Fibroblast of upper back skin (primary cell): ENCODE measurements at places on chromosomes 7 and 10.
A peak's percentile ranks its signal among the peaks of the same experiment; 100 is the strongest.

- no peak for DNase-seq
Measured at GRCh38 chr7:69953136-69954067, 355.1 kb downstream of the AUTS2 start.

DNA sequence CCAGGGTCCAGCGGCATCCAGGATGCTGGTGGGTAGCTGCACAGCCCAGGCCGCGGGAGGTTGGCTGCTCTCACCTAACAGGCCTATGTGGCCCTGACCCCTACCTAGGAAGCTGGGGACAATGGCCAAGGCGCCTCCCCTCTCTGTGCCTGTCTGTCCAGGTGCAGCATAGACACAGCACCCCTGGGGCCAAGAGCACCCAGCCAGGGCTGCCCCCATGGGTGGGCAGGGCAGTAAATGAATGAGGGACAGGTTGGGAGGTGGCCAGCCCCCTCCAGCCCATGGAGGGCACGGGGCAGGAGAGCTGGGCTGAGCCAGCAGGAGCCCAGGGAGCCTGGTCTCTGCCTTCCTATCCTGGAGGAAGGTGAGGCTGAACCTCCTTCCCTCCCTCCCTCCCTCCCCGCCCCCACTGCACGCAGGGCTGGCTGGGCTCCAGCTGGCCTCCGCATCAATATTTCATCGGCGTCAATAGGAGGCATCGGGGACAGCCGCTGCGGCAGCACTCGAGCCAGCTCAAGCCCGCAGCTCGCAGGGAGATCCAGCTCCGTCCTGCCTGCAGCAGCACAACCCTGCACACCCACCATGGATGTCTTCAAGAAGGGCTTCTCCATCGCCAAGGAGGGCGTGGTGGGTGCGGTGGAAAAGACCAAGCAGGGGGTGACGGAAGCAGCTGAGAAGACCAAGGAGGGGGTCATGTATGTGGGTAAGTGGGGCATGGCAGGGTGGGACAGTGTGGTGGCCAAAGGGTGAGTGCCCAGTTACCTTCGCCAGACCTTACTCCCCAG lies at the start of gene SNCG:
Gene SNCG (plus strand): TSS at position 484 of the 785 bp plus-strand sequence. CDS start 99 bp downstream, at position 583.
- no peak for DNase-seq

GRCh38 chr10:124935946-124936345 lies 6.0 kb upstream of the ZRANB1 start:
- DNase-seq = no peak

DNA sequence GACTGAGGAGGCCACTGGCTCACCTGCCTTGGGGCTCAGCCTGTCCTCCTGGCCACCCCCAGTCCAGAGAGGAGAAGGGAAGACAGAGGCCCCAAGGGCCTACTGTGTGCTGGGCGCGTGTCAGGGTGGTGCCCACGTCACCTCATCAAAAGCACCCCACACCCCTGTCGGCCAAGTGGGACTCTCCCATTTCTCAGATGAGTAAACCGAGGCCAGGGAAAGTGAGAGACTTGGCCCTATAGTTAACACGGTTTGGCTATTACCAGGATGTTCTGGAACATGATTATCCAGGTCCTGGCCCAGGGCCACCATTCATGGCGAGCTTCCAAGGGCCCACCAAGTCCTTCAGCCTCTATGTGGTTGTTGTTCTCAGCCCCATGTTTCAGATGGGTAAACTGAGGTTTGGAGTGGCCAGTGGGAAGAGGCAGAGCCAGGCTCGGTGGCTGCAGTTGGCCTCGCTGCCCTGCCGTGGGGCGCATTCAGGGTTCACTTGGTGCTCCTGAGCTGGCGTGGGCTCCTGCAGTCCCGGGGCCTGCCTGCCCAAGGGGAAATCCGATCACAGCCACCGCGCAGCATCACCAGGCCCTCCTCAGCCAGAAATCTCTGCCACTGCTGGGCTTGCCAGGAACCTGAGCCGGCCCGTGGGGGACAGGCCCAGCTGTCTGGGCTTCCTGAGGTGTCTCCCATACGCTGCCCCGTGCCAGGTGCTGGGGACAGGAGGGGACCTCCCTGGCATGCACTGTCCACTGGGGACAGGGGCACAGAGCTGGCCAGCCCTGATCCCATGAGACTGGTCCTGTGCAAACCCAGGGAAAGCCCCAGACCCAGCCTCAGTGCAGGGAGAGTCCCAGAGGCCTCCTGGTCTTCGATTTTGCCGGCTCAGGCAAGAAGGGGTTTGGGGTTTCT lies 117.7 kb upstream of the TNRC18 start:
- DNase-seq = no peak

DNA sequence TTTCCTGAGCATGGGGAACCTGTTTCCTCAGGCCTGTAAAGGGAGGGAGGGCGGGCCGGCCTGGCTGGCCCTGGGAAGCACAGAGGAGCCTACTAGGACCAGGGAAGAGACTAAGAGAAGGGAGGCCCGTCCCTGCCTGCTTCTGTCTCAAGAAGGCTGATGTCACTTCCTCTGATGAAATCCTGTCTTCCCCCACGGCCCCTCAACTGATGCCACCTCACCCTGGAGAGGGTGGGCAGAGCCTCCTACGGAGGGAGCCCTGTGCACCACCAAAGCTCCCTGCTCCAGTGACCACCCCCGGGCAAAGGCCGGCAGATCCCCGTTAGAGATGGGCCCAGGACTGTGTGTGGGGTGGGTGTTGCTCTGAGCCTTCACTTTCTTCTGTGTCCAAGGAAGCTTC lies 1.0 kb upstream of the PILRA start:
- DNase-seq = peak; percentile 39

DNA sequence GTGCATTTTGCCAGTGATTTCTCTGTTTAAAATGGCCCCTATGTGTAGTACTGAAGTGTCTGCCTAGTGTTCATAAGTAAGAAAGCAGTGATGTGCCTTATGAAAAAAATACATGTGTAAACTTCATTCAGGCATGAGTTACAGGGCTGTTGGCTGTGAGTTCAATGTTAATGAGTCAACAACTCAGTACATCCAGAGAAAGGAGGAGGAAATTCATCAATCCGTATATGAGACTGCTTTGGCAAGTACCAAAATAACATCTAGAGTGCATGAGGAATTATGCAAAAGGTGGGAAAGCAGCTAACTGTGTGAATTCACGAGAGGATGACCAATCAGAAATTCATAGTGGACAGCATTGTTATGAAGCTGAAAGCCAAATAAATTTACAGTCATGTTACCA lies 255.6 kb downstream of the ZEB1 start:
- no peak for DNase-seq

- DNase-seq = no peak
Measured at GRCh38 chr10:84447701-84448400, 119.5 kb downstream of the CCSER2 start.

GRCh38 chr7:38217672-38218071 lies 39.6 kb downstream of the STARD3NL start:
- DNase-seq = no peak

DNA sequence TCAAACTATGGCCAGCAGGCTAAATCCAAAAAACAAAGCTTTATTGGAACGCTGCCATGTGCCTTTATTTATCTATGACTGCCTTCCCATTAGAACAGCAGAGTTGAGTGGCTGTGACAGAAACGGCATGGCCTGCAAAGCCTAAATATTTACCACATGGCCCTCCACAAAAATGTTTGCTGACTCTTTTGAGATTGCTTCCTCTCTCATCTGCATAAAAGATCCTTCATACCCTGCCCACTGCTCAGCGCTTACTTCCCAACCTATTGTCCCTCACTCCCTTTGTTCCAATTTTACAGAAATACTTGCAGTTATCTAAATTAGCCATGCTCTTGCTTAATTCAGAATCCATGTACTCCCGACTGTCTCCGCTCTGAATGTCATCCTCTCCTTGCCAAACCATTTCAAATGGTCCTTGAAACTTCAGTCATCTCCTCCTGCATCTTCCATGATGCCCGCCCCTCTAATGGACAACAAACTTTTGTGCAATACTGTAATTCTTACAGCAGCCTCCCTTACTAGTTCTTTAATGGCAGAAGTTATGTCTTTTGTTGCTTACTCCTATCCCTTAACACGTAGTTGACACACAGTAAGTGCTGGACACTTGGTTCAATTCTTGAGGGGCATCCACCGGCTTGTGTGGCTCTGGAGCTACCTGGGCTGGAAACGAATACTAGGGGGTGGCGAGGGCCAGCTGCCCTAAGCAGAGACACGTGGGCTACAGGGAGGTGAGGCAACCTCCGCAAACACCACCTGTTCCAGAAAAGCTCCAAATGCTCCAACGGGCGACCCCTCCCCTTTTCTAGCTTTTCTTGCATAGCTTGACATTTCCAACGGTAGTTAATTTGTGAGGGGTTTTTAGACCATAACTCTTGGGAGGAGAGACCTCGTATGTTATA lies 832 bp downstream of the XRCC2 start:
- DNase-seq = no peak

DNA sequence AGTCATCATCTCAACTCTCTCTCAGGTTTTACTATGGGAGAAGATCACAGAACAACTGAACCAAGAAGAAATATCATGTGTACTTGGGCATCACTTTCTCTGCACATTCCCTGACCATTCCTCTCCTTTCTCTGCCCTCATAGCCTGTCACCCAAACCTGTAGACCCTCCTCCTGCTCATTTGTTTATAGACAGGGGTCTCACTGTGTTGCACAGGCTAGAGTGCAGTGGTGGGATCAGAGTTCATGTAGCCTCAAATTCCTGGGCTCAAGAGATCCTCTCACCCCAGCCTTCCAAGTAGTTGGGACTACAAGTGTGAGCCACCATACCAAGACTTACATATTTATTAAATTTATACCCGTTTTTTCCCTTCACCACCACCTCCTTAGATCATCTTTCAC lies 260.8 kb upstream of the SLC26A5 start:
- DNase-seq = no peak

DNA sequence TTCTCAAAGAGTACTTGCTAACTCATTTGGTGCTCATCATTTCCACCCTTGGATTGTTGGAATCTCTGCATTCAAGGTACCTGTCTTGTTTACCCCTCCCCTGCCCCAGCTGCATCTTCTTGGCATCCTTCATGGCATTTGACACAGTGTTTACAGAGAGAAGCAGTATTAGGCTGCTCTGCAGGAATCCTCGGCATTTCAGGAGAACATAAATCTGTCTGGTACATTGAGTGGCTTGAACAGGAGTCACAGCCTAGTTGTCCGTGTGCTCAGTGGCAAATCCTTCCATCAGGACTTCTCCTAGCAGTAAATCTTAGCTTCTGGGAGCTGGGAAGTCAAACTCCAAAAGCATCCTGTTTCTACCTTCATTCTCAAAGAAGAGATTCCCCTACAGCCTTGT lies 136.8 kb upstream of the YAE1 start:
- peak; percentile 26 for DNase-seq

DNA sequence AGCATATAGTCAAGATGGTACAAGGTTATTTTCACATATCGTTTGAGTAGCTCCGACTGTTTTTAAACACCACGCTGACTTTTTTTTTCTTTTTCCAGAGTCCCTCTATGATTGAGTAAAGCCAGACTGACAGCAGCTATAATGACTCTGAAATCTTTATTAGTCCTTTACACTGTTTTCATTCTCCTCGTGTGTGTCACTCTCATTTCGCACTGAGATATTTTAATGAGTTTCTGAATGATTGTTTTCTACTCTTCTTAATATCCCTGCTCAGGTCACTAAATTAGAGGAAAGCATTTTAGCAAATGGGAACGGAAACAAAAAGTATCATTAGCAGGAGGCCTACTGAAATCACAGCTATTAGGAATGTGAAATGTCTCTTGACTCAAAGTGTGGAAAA lies 162.3 kb upstream of the MTPN start:
- DNase-seq = no peak

GRCh38 chr7:46814516-46815250 lies 767.2 kb downstream of the TNS3 start:
- DNase-seq = no peak

GRCh38 chr10:89909752-89910151 lies 208.4 kb downstream of the KIF20B start:
- DNase-seq = no peak

DNA sequence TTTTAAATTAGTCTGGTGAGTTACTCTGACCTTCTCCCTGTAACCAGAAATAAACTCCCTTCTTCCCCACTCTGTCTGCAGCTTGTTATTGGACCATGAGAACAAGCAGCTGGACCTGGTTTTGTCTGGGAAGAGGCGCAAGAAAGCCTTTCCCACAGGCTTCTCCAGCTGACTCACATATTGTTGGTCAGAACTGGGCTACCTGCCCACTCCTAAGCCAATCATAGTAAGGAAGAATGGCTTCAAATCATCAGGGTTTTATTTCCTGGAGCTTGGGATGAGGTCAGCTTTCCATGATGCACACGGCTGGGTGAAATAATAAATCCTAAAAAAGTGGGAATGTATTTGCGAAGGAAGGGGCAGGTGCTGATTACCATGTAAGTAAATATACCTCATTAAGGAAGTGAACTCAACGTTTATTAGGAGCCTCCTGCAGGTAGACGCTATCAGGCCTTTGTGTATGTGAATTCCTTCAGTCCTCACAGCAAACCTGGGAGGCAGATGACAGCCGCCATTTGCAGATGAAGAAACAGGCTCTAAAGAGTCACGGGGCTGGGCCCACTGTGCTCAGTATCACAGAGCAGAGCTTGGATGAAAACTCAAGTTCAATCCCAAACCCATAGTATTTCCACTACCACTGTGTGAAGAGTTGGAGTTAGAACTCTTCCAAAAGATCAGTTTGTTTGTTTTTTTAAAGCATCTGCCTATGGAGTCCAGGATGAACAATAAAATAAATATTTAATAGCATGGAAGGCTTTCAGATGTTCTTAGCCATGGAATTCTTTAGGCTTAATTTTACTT lies 32.8 kb downstream of the IL15RA start:
- peak; percentile 100 for DNase-seq

DNA sequence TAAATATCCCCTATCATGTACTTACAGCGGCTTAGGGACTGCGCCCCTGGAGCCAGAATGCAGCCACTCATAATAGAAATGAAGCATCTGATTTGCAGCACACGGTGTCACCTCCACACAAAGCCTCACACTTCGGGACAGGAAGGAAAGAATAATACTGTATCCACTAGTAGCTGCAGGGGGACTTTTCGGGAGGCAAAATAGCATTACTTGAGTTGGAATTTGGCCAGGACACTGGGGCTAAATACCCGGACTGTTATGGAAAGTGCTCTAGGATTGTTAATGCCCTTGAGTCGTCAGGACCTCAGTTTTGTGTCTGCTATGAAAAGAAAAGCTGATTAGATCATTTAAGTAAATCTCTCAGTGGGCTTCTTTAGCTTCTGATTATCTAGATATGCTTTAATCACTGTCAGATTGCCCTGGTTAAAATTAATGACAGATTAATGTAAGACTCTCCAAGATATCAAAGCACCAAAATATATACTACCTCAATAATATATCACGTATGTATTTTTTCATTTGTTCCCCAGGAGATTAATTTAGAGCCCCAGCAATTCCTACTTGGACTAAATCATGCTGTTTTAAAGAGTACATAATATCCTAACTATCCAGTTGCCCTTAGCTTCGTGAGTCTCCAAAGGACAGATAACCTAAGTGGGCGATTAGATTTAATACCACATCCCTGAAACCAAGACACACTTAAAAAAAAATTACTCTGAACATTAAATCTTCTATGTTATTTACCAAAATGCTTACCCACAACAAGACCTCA lies 173.0 kb upstream of the NEBL start:
- no peak for DNase-seq

- no peak for DNase-seq
Measured at GRCh38 chr7:36387435-36388231, 2.0 kb upstream of the ANLN start.
